ENCODE measurements at places on chromosomes 2 and 18. TPM values are rescaled to one million over a fixed set of nuclear protein-coding genes. Genes with fewer than 3 reads are reported as not detected.

MRPL33 gene
- 61.3 TPM for total RNA-seq

GPR39 gene
- total RNA-seq = not detected

FAM210A gene
- total RNA-seq = 20.5 TPM

TCF23 gene
- not detected for total RNA-seq

DNA sequence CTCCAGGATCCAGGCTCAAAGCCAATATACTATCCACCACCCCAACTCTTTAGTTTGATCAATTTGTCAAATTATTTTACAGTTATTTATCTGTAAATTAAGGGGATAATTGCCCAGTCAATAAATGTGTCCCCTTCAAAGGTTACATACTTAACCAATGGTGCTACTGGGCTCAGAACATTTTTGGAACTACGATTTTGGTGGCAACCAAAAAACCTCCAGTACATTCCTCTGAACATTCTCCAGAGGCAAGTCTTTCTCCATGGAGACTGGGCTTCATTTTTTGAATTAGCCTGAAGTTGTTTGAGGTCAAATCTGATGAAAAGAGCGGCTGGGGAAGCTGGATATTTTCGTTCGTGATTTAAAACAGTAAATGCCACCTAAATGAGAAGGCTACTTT, 1.7 kb upstream of the CLUL1 start:
- no peak for DNase-seq
- peaks cover 36% of the 10 kb centered on the region for H3K27me3 ChIP-seq
- no peaks in the 10 kb centered on the region for H3K36me3 ChIP-seq

DNA sequence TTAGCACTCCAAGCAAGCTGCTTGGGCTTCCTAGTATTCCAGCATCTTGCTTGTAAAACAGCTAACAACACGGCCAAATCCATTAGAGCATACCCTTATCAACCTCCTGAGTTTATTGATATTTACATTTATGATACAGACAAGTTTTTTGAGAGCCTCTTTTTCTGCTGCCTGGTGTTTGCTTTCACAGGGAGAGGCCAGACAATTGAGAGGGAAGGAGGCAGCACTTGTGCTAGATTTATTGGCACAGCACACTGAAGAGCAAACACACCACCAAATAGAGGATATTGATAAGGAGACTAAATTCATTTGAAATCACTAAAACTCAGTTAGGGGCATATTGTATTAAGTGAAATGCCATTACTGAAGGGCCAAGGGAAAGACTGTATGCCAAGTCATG, 1142.3 kb upstream of the FANCL start:
- no peaks in the 10 kb centered on the region for H3K4me1 ChIP-seq
- DNase-seq = no peak
- no peaks in the 10 kb centered on the region for H3K36me3 ChIP-seq
- no peak overlapping the region for H3K27ac ChIP-seq
- no peak overlapping the region for H3K4me3 ChIP-seq
- no peaks in the 10 kb centered on the region for H3K27me3 ChIP-seq

DNA sequence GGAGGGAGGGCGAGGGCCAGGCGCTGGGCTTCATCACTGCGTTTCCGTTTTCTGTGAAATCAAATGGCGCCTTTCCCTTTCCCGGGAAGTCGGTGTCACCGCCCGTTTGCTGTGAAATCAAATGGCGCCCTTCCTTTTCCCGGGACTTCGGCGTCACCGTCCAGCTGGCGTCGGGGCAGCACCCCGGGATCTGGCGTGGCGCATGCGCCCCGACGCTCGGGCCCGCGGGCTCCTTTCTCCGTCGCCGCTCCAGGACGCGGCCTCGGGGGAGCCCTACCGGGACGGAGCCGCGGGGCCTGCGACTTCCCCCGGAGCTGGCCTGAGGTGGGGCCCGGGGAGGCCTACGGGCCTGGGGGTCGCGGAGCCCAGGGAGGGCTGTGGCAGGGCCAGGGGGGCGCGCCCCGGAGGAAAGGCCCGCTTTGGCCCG, at the start of gene FAM228A:
FAM228A (plus strand) TSS at position 203 of the 427 bp plus-strand sequence. CDS start 428 bp downstream, outside the sequence.
- H3K4me3 ChIP-seq = no peak within 1 kb of the TSS
- no peaks in the 10 kb centered on the region for H3K27me3 ChIP-seq
- DNase-seq = no peak
- no peak within 1 kb of the TSS for H3K27ac ChIP-seq
- no peaks in the 10 kb centered on the region for H3K36me3 ChIP-seq
- no peaks in the 10 kb centered on the region for H3K4me1 ChIP-seq

GRCh38 chr18:25819746-25820363, 270.6 kb downstream of the SS18 start:
- H3K27me3 ChIP-seq = no peaks in the 10 kb centered on the region
- H3K4me1 ChIP-seq = peaks cover 6% of the 10 kb centered on the region
- H3K4me3 ChIP-seq = no peak overlapping the region
- DNase-seq = no peak

DNA sequence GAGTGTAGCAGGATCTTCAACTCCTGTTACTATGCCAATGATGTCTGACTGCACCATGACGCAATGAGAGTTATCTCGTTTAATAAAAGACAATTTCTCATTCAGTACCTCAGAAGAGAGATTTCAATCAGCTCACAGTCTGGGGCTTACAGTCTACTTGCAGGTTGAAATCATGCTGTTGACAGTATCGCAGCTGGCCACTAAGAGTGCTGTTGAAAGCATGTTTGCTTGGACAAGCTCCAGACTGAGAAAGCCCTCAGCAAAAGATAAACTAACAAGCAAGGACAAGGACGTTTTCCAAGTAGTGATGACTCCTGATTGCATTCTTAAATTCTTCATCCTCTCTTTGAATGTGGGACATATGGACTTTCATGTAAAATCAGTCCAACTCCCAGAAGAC, 145.2 kb upstream of the SYT4 start:
- H3K36me3 ChIP-seq = no peaks in the 10 kb centered on the region
- H3K4me1 ChIP-seq = no peaks in the 10 kb centered on the region
- no peak for DNase-seq

DNA sequence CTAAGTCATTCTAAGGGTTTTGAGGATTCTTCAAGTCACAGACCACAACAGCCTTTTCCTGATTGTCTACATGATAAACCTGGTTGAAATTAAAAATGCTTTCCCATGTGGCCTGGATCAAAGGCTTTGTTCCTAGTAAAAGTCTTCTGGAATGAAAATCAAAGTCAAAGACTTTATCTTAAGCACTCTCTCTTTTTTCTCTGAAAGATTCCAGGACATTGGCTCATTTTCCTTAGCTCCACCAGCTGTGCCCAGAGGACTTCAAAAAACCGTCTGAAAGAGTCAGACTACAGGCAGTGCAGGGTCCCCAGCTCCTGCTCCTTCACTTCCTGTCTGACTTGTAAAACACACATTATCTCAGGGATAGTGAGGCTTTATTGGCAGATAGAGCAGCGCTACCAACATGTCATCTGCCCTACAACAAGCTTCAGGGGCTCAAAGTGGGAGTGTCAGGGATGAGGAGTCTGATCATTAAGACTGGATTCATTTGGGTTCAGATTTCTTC, 148.2 kb downstream of the ESCO1 start:
- H3K4me1 ChIP-seq = no peaks in the 10 kb centered on the region
- no peak for DNase-seq
- no peak overlapping the region for H3K4me3 ChIP-seq
- no peak overlapping the region for H3K27ac ChIP-seq
- H3K27me3 ChIP-seq = peaks cover 11% of the 10 kb centered on the region

- no peaks in the 10 kb centered on the region for H3K27me3 ChIP-seq
- no peak for DNase-seq
- H3K4me1 ChIP-seq = peaks cover 43% of the 10 kb centered on the region
- no peak overlapping the region for H3K27ac ChIP-seq
- H3K4me3 ChIP-seq = peak overlapping the region; percentile 12
These were observed 18.6 kb upstream of the MBP start for GRCh38 chr18:77151033-77151771.

- H3K27ac ChIP-seq = no peak overlapping the region
- peaks cover 4% of the 10 kb centered on the region for H3K4me1 ChIP-seq
- peaks cover 13% of the 10 kb centered on the region for H3K27me3 ChIP-seq
- no peaks in the 10 kb centered on the region for H3K36me3 ChIP-seq
These were observed 173.7 kb downstream of the TTC32 start for GRCh38 chr2:19728125-19728524.

- no peaks in the 10 kb centered on the region for H3K4me1 ChIP-seq
- H3K36me3 ChIP-seq = peaks cover 2% of the 10 kb centered on the region
- H3K27me3 ChIP-seq = no peaks in the 10 kb centered on the region
- no peak overlapping the region for H3K27ac ChIP-seq
These were observed 90.9 kb downstream of the CCDC138 start for GRCh38 chr2:108877506-108877905.

GRCh38 chr2:28583899-28584553, 88.2 kb downstream of the PLB1 start:
- H3K27ac ChIP-seq = no peak overlapping the region
- peaks cover 49% of the 10 kb centered on the region for H3K4me1 ChIP-seq
- peak overlapping the region; percentile 56 for H3K4me3 ChIP-seq
- H3K36me3 ChIP-seq = no peaks in the 10 kb centered on the region
- peak; percentile 75 for DNase-seq

DNA sequence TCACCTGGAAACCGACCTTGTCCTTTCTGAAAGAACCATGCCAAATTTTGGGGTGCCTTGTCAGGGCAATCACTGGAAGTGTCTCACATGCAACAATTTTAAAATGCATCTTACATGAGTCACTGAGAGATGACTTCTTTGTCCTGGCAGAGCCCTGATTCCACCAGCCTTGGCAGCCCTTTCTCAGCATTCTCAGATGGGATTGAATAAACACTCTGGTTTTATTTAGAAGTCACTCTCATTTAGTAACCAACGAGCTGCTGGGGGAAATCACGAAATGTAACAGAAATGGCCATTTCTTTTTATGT, 3.8 kb upstream of the ATP8B1 start:
- no peak overlapping the region for H3K27ac ChIP-seq
- H3K36me3 ChIP-seq = peaks cover 1% of the 10 kb centered on the region
- peaks cover 6% of the 10 kb centered on the region for H3K4me1 ChIP-seq
- DNase-seq = no peak
- peaks cover 43% of the 10 kb centered on the region for H3K27me3 ChIP-seq

Measured in activated T-cell treated with anti-CD3 and anti-CD28 coated beads, Interleukin-2, amount 50 U/mL, for 72 hours (primary cell).